ENCODE measurements at places on chromosomes 16 and 17.

DNA sequence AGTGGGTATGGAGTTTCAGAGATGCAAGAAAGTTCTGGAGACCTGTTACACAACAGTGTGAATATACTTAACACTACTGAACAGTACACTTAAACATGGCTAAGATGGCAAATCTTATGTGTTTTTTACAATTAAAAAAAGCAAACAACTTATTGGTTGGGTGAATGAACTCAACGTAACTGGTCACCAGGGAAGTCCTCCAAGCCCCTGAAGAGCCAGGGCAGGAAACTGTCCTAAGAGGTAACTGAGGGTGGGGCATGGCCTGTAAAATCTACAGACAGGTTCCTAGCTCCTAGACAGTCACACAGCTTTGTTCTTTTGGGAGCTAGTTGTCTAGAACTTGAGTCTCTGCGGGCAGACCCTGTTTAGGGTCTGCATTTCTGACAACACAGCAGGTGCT lies 10.3 kb downstream of the CSF3 start:
- no peak for DNase-seq

DNA sequence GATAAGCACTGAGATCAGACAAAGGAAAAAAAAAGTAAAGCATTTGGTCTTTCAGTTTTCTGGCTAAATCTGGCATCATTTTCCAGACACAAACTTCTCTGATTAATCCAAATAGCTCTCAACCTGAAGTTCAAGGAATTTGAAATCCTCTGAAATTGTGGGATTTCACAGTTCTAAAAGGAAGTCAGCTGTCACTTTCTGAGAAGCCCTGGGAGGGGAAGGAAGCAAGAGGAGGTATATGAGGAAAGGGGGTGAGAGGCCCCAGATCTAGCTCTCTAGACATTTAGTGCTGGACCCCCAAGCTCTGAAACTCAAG lies 17.5 kb upstream of the HOXB9 start:
- no peak for DNase-seq

- no peak for DNase-seq
These were observed 42.0 kb upstream of the XYLT1 start for GRCh38 chr16:17512636-17513220.

GRCh38 chr16:85541181-85541580 lies 71.9 kb upstream of the GSE1 start:
- DNase-seq = no peak

GRCh38 chr17:54239291-54239690 lies 416.6 kb downstream of the KIF2B start:
- no peak for DNase-seq

DNA sequence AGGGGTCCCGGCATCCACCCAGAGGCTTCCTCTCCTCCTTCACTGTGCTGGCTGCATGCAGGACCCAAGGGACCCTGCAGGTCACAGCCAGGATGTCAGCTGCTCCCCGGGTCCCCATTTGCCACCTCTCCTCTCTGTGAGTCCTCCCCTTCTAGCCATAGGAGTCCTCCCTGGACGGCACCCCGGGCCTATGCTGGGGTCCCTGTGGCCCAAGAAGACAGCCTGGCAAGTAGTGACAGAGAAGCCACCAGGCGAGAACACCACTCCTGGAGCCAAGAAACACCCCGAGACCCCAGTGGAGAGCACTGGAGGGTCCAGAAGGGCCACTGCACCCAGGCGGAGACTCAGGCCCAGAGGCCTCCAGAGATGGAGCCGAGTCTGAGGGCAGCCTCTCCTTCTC lies 44.1 kb downstream of the LMF1 start:
- no peak for DNase-seq

GRCh38 chr17:59149841-59150511 lies 5.0 kb downstream of the SKA2 start:
- DNase-seq = no peak

- DNase-seq = no peak
These were observed 340.9 kb downstream of the SOX9 start for GRCh38 chr17:72461757-72462156.

DNA sequence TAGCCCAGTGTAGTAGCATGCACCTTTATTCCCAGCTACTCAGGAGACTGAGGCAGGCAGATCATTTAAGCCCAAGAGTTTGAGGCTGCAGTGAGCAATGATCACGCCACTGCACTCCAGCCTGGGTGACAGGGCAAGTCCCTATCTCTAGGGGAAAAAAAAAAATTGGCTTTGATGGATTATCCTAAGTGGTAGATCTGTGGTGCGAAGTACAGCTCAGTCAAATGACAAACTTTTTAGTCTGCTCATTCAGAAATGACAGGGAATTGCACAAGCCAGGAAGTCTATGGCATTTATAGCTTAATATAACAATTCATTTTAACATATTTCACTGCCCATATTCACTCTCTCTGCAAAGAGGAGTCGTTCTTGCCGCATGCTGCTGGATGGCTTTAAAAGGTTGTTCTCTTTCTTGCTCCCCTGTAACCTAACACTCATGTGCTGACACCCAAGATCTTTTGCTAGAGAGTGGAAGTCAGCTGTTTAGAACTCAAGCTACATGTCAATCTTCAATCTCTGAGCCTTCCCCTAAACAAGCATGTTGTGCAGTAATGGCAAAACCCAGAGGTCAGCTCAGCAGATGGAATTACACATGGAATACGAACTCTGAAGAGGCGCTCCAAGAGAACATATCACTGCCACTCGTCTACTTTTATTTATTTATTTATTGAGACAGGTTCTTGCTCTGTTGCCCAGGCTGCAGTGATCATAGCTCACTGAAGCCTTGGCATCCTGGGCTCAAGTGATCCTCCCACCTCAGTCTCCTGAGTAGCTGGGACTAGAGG lies 32.8 kb downstream of the RNF157 start:
- DNase-seq = no peak

DNA sequence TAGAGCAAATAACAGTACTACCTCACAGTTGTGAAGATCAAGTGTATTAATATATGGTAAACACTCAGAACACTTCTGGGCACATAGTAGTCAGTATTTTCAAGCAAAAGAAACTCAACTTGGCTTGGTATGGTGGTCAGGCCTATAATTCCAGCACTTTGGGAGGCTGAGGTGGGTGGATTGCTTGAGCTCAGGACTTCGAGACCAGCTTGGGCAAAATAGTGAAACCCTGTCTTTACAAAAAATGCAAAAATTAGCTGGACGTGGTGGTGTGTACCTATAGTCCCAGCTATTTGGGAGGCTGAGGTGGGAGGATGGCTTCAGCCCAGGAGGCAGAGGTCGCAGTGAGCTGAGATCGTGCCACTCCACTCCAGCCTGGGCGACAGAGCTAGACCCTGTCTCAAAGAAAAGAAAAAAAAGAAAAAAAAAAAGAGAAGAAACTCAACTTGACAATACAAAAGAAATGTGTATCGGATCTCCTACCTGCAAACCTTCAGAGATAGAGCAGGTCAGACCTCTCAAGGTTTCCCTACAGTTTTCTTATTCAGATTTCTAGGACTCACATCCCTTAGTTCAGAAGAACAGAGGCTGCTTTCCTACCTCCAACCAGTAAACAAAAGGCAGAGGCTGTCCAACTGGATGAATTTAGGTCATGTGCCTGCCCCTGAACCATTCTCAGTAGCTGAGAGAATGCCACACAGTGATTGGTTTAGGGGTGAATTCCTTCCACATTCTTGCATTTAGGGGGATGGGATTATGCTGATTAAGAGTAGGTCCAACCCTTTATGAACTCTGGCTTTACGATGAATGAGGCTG lies 1.7 kb upstream of the KPNA2 start:
- no peak for DNase-seq

DNA sequence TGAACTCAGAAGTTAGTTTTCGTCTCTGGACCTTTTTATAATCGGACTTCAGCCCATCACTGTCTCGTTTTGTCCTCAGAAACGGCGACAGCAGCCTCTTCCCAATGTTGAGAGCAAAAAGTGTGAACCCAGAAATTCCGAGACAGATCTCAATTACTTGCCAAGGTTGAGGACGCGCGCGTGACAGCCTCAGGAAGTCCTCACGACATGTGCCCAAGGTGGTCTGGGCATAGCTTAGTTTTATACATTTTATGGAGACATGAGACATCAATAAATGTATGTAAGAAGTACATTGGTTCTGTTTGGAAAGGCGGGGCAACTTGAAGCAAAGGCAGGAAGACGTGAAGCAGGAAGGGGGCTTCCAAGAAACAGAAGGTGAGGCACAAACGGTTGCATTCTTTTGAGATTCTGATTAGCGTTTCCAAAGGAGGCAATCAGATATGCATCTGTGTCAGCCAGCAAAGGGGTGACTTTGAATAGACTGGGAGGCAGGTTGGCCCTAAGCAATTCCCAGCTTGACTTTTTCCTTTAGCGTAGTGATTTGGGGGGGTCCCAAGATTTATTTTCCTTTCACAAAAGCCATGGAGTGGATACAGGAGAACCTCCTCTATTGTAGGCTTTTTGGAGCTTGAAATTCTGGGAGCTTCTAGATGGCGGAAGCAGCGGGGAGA lies 583 bp upstream of the ZNF747 start:
- DNase-seq = no peak

DNA sequence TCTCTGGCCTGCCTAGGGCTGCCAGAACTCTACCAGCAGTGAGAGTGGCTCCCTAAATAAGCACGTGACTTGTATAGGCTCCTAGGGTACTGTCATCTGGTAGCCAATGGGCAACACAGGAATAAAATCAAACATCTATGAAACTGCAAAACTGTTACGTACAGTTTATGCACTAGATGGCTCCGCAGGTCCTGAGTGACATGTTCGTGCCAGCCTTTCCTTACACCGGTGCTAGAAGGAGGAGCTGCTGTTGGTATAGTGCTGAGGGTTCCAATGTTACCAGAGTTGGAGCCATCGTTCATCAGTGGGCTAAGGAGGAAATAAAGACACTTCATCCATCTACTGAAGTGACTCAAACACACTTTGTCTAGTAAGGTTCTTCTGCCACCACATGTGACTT lies 63.2 kb upstream of the TRAP1 start:
- DNase-seq = no peak

DNA sequence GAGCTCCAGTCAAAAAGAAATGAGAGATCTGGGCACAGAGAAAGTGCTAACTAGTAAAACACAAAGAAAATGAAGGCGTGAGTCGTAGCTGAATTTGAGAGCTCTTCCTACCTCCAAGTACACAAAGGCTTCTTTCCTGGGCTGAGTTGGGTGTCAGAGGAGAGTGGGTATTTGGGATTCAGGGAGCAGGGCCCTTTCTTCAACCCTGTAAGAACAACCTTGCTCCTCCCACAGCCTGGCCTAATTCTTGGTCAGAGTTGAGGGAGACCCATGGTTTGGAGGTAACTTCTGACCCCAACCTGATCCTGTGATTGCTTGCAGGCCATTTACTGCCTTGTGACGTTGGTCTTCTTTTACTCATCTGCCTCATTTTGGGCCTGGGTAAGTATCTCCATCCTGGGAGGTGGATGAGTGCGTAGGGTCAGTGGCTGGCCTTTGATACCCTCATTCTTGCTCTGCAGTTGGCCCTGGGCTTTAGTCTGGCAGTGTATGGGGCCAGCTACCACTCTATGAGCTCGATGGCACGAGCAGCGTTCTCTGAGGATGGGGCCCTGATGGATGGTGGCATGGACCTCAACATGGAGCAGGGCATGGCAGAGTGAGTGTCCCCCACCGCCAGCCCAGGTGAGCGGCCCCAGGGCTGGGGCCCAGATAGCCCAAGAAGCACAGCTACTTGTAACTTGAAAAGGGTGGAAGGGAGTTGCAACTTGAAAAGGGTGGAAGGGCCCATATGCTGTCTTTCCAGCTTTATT lies 1.3 kb downstream of the TMEM208 start:
- DNase-seq = no peak

DNA sequence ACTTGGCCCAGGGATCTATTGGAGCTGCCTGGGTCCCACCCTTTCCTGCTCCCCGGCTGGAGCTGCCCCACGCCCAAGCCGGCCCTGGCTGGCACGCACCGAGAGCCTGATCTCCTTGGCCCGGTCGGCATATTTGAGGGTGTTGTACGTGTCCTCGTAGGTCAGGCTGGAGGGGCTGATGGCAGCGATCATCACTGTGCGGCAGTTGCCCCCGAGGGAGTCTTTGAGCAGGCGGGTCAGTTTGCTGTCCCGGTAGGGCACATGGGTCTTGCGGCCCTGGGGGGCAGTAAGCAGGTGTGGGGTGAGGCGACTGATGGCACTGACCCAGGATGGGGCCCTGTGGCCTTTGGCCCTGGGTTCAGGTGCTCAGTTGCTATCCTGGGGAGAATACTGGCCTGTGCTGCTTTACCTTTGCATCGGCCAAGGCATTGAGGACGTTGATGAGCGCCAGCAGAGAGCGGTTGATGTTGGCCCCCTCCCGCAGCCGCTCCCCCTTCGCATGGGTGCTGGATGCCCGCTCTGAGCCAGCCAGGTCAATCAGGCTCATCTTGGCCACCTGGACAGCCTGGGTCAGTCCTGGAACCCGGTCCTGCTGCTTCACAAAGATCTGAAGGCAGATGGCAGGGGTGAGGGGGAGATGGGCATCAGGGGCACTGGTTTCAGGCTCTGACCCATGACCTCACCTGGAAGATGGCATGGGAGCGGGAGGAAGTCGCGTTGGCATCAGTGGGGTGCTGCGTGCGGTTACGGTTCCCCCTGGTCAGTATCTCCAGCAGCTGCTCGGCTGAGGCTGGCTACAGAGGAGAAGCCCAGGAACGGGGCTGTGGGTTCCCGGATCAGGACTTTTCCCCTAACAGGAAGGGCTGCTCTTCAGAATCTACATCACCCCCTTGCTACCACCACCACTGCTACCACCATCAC lies 13.5 kb downstream of the KIF18B start:
- DNase-seq = no peak

DNA sequence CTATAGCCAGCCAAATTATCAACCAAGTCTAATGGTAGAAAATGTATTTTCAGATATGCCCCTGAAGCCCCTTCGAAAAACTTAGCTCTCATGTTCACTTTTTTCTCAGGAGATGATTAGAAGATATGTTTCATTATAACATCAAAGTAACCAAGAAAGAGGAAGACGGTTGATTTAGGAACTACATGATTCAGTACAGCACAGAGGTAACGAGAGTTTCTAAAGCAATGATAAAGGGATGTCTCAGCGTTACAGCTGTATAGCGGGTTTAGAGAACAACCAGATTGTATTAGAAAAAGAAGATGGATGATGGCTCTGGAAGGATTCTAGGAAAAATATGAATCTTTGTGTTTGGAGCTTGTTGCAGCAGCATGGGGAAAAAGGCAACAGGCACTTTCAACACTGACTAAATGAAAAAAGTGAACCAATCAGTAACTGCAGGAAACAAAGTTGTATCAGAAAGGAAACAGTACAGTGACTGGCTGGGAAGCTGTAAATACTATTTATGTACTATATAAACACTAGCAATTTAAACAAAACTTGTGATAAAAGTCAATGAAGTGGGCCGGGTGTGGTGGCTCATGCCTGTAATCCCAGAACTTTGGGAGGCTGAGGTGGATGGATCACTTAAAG lies 21.5 kb downstream of the MBTD1 start:
- no peak for DNase-seq

DNA sequence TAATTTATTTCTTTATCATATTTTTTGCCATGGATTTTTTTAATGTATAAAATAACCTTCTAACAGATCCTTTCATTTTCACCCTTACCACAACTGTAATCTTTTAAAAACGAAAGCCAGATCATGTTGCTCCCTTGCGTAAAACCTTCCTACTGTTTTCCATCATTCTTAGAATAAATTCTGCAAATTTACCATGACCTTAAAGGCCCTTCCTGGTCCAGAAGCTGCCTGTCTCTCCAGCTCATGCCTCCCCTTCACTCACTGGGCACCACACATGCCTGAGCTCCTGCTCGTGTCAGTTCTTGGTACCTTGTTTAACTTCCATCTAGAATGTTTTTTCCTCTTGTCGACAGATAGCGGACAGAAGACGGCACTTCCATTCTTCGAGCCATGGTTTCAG lies 245.0 kb upstream of the CDH5 start:
- no peak for DNase-seq
